ENCODE measurements at places on chromosomes 1 and 21.

DNA sequence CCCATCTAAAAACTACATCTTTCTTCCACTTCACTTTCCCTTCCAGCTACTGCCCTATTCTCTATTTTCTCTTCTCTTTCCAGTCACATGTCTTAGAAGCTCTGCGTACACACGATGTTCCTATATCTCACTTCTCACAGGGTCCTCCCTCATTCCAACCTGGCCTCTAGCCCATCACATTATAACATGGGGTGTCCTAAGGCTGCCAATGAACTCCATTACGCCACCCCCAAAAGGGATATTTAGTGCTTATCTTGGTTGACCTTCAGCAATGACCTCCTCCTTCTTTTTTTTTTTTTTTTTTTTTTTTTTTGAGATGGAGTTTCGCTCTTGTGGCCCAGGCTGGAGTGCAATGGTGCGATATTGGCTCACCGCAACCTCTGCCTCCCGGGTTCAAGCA, 38.2 kb upstream of the FAM89A start:
- no peak for DNase-seq

GRCh38 chr1:156877433-156878170, 15.9 kb upstream of the PEAR1 start:
- DNase-seq: no peak

DNA sequence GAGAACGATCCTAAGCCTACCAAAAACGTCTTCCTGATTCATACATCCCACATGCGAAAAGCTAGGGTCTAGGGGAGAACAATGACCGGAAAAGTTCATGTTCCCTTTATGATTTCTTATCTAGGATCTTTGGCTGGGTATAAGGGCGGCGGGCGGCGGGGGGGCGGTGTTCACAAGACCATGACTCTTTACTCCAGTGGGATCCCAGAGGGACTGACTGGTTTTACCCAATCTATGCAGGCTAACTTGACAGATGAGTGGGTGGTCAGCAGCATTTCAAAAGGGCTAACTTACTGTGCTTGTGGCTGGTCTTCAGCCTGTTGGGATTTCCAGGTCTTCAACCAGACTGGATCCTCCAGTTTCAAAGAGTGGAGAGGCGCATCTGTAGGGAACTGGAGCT, 40.3 kb downstream of the CNIH3 start:
- no peak for DNase-seq

- DNase-seq: no peak
Measured at GRCh38 chr1:7178741-7179140, 393.5 kb downstream of the CAMTA1 start.

DNA sequence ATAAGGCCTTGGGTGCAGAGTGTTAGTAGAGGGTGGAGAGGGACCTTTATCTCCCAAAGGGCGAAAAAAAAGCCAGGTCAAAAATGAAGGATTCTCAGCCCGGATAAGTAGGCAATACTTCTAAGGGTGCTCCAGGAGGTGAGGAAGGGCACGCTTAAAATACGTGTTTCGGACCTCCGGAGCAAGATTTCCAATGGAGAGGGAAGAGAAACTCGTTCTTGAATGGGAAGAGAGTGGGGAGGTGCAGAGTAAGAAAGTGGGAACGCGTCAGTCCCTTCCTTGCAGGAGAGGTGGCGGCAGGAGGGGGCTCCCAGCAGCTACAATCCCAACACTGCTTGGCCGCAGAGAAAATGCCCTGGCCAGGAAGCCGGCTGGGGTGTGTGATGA, 581 bp downstream of the EFCAB14 start:
- no peak for DNase-seq

GRCh38 chr1:230112131-230112701, 45.2 kb downstream of the GALNT2 start:
- DNase-seq: no peak

GRCh38 chr1:23651069-23651808, 40.4 kb upstream of the RPL11 start:
- DNase-seq: no peak

DNA sequence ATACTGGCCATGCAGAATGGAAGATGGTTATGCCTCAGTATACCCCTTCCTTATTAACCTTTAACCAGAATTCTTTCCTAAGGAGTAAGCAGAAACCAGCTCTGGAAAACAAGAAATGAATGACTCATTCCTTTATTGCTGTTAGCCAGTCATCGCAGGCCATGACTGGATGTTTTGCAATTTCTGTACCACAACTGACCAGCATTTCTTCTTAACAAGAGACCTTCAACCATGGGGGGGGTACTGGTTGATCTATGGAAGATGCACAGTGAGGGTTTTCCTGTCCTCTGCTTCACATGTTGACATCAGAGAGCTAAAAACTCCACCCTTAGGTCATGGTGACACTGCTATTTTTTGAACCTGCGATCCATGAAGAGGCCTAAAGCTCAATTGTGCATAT, 28.0 kb upstream of the RNF2 start:
- DNase-seq: no peak

DNA sequence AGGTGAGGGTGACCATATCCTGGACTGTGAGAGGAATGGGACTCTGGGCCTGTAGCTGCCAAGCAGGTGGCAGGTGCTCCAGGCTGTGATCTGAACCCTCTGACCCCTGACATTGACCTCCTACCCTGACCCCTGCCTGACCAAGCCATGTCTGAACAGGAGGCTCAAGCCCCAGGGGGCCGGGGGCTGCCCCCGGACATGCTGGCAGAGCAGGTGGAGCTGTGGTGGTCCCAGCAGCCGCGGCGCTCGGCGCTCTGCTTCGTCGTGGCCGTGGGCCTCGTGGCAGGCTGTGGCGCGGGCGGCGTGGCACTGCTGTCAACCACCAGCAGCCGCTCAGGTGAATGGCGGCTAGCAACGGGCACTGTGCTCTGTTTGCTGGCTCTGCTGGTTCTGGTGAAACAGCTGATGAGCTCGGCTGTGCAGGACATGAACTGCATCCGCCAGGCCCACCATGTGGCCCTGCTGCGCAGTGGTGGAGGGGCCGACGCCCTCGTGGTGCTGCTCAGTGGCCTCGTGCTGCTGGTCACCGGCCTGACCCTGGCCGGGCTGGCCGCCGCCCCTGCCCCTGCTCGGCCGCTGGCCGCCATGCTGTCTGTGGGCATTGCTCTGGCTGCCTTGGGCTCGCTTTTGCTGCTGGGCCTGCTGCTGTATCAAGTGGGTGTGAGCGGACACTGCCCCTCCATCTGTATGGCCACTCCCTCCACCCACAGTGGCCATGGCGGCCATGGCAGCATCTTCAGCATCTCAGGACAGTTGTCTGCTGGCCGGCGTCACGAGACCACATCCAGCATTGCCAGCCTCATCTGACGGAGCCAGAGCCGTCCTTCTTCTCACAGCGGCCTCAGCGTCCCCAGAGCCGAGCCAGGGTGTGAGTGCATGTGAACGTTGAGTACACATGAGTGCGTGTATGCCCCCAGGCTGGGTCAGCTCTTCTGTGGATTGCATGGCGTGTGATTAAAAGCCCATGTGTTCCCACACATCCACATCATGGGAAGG, 3.1 kb downstream of the TMEM125 start:
- DNase-seq: no peak

DNA sequence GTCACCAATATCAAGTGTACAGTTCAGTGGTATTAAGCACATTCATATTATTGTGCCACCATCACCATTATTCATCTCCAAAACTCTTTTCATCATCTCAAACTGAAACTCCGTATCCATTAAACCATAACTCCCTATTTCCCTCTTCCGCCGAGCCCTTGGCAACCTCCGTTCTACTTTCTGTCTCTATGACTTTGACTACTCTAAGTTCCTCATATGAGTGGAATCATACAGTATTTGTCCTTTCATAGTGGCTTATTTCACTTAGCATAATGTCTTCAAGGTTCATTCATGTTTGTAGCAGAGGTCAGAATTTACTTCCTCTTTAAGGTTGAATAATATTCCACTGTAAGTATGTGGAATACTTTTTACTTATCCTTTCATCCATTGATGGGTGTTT, 21.7 kb downstream of the SELP start:
- no peak for DNase-seq

DNA sequence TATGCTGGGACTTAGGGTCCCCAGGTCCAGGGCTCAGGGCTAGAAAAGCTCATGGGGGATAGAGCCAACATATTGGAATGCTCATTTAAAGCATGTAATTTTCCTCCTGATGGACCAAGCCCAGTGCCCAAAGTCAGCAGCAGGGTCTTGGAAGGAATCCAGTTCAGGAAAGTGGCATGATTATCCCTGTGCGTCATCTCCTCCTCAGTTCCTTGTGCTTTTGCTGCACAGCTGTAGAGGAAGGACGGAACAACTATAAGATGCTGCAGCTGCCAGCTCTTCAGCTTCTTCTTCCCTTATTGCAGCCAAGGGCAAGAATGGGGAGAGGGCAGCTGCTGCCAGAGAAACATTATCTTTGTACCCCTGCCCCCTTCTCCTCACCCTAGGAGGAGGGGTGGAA, 58.4 kb downstream of the OVGP1 start:
- no peak for DNase-seq

- DNase-seq: no peak
Measured at GRCh38 chr1:90957497-90957896, 64.3 kb downstream of the ZNF644 start.

DNA sequence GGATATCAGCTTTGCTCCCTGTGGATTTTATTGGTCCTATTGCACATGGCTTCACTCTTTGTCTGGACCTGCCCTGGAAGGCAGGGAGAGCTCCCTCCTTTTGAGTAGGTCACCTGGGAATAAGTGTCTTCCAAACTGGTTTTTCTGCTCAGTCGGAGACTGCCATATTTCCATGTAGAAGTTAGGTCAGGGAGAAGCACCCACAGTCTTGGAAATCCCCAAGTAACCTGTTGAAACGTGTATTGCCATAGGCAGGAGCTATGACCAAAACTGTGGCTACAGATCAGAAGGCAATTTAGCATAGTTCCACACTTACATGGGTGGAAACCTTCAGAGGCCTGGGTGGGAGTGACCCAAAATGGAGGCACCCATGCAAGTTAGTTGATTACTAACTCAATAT, 3.5 kb upstream of the GNG12 start:
- no peak for DNase-seq

DNA sequence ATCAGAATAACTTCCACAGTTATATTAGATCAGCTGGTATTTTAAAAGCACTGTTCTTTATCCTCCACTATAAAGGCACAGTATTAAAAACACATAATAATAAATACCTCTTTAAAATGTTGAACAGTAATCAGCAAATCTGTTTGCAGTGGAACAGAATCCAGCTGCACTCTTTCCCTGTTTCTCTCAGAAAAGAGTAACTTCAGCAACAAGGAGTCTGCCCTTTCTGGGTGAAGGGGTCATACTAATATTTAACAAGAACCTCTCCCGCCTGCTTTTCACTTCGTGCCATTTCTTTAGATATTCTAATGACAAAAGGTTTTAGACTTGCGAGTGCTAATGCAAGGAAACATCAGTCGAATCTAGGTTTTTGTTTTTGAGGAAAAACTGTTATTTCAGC, 194.2 kb upstream of the FMN2 start:
- no peak for DNase-seq

DNA sequence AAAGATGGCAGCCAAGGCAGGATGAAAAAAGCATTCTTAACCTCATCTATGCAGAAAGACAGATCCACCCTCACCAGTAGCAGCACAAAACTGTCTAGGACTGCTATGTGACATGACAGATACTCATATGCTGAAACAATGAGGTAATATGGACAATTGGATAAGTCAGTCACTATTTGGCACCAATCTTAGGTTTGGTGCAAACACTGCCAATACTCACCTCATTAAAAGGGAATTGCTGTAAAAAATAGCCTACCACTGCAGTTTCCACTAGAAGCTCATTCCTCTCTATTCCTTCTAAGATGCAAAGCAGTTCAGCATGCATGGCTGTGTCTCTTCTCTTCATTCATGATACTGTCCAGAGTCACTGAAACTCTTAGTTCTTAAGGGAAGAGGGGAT, 91.7 kb downstream of the TBX15 start:
- no peak for DNase-seq

GRCh38 chr1:229508823-229509337, 739 bp upstream of the NUP133 start:
- DNase-seq: no peak

DNA sequence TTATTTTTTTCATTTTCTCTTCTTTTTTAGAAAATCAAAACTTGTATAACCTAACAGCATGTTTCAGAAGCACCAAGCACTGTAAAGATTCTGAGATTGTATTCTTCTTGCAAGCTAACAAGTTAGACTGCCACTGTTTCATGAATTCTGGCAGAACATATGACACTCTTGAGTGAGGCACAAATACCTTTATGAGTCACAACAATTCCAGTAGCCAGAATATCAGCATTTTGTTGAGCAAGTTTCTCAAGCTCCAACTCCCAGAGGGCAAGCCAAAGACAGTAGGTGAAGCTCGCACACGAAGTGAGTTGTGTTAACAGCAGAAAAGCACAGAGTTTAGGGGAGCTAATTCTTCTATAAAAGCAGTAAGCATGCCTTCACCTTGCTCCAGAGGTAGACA, 268.8 kb upstream of the NCAM2 start:
- no peak for DNase-seq

DNA sequence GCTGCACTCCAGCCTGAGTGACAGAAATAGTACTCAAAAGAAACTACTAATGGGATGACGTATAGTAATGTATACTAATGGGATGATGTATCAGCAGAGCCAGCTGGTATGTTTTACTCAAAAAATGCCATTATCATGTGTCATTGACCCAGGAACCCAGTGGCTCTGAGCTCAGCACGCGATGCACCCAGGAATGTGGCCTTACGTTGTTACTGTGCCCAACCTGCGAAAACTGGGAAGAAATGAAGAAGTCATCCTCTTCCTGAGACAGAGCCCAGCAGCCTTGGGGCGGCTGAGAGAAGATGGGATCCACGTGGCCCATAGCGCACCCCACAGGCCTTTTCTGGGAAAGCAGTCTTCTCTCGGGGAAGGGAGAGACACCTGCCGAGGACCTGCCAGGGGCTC, 8.8 kb downstream of the UBE2J2 start:
- no peak for DNase-seq

DNA sequence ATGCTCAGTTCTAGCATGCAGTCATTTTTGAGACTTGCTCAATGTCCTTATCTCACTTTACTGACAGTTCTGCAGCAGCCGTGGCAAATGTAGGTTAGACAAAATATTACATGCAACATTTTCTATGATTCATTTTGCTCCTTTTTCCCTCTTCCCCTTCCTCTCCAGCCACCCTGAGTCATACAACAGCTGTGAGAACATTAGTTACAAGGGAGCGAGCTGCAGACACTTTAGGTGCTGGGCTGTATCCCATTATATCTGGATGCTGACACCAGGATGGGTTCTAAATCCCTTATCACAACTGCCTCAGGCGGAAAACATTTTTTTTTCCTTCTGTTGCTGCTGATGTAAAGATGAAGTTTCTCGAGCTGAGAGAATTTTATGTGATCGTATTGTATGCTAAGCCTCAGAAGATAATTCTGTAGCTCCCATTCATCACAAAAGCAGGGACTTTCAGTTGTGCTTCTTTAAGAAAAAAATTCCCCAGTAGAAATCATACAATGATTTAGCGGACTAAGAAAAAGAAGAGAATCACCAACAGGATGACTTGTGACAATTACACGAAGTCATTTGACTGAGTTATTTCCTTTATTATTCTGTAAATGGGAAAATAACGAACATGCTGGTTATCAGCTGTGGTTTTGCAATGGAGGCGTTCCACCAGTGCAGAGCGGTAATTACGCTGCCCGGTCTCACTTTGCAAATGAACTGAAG, 345.0 kb downstream of the DISC1 start:
- DNase-seq: no peak

GRCh38 chr1:56175211-56175610, 404.2 kb downstream of the PLPP3 start:
- DNase-seq: no peak

- no peak for DNase-seq
Measured at GRCh38 chr1:205422993-205423642, 1.3 kb upstream of the LEMD1 start.
